ENCODE measurements at places on chromosomes 16 and 17.

DNA sequence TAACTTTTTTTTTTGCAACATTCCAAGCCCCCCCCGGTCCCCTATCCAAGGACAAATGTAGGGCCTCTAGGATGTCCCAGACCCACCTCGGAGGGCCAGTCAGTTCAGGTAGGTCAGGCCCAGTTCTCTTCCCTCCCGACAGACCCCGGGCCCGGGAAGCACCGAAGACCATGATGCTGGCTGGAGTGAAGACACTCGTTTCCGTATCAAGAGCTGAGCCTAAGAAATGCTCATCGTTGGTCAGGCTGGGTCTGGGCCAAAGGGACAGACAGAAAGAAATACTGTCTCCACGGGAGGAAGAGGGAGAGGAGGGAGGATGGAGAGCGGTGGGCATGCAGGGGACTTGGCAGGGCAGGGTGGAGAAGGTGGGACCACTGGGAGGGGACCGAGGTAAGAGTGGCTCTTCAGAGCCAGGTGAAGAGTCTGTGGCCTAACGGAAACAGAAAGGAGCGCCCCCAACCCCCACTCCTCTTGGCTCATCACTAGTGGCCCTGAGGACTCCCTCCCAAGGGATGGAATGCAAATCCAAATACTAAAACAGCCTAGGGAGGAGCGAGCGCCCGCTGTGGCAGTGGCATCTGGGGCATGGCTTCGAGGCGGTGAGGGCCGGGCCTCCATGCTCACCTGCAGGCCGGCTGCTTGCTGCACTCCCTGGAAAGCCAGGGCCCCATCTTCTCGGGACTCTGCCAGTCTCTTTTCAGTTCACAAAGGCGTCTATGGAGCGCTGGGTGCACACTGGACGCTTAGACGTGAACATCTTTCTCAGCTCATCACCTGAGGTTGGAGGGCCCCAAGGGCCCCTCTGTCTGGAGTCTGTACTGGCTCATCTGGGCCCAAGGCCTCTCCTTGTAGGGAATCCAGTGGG, 1.7 kb upstream of the ROGDI start:
- DNase-seq = no peak

GRCh38 chr16:28283798-28284577, 8.3 kb upstream of the SBK1 start:
- DNase-seq = no peak

GRCh38 chr16:81786321-81786720, 7.2 kb downstream of the PLCG2 start:
- DNase-seq = no peak

DNA sequence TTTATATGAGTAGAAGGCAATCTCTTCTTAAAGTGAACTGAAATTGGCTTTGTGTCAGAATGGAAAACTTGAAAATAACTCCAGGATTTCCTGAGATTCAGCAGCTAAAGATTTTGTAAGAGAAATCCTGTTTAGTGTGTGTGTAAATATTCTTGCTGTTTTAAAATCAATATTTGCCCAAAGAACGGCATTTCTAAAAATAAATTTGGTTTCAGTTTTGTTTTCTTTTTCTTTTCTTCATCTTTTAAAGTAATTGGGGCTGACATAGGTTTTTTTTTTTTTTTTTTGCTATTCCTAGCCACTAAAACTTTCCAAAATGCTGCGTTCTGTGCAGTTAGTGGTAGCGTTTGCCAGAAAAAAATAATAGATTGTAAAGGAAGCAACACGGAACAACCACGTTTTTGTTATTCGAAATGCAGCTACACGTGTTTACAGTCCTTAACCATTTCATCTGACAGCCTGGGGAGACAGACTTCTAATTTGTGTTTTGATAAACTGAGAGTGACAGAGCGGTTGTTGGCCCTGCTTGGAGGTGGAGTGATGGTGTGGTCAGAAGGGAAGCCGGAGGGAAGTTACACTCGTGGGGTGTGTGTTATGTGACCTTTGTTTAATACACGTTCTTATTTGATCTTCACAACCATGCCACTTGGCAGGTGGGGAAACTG, 21.6 kb upstream of the SMPD3 start:
- DNase-seq = no peak

- no peak for DNase-seq
Measured at GRCh38 chr16:9297437-9298113, 206.1 kb downstream of the HAPSTR1 start.

- no peak for DNase-seq
Measured at GRCh38 chr17:8976638-8977037, 11.1 kb upstream of the PIK3R5 start.

DNA sequence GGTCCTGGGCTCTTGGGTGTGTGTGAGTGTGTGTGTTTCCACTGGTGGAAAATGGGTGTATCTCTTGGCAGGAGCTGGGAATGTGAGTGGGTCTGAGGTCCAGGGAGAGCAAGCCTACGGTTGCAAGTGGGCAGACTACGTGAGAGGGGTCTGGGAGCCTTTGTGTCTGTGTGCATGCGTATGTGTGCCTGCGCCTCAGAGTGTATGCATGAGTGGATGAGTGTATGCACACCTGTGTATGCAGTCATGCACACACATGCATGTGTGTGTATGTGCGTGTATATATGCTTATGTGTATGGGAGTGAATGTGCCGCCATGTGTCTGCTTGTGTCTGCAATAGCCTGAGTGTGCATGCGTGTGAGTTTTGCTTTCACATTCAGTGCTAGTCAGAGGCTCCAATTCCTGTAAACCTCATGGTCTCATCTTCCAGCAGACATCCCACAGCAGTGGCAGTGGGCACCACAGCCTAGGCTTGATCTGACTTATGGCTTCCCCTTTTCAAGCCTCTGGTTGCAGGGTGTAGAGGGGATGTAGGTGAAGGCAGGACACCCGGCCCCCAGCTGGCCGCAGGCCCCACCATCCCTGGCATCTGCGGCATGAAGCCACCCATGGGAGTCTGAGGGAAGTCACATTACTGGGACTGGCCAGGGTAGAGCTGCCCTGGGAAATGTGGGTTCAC, 19.7 kb upstream of the RMI2 start:
- no peak for DNase-seq

Measured in HFF-Myc (cell line).